Stimulated activated CD8-positive, alpha-beta memory T cell treated with anti-CD3 and anti-CD28 coated beads, Interleukin-4, amount 100 ng/mL, for 48 hours (primary cell): ENCODE measurements at places on chromosomes 2 and 18.

DNA sequence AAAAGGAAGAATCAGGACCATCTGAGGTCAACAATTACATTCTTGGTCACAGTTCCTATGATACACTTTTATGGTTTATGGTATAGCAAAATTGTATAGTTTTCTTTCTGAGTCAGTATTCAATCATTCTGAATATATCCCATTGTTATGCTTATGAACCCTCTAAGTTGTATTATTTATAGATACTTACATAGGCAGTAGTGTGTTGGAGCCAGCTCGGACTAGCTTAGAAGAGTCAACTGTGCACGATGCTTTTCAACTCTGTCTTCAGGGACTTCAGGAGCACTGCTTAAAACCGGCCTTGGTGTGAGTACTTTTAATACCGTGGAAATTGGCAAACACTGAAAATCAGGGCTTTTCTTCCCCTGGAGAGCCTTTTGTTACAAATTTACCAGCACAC lies 215.7 kb downstream of the IKZF2 start:
- no peak for DNase-seq

- DNase-seq = no peak
These were observed 1.3 kb upstream of the PDK1 start for GRCh38 chr2:172554352-172555271.

DNA sequence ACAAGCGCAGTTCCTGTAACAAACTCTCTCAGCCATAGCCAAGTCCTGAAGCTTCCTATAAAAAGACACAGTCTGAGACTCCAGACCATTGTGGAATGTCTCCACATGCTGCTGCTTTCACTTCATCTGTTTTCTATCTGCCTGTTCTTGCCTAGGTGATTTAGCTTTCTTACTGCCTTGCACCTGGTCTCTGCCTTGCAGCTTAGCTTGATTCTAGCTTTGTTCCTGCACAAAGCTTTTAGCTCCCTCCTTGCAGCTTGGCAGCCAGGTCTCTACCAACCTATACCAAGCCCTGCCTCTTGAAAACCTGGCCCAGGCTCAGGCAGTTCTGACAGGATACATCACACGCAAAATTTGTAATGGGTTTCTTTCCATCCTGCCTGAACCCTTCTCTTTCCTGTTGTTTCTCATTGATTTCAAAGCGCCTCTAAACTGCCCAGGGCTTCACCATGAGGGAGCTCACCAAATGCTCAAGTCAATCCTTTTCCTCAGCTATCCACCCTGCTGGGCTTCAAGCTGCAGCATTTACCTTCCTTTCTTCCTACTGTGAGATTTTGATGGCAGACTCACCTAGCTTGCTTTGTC lies 941.3 kb upstream of the NXPH2 start:
- DNase-seq = no peak

GRCh38 chr2:202377207-202377761 lies 1.2 kb downstream of the BMPR2 start:
- DNase-seq = peak; percentile 49

DNA sequence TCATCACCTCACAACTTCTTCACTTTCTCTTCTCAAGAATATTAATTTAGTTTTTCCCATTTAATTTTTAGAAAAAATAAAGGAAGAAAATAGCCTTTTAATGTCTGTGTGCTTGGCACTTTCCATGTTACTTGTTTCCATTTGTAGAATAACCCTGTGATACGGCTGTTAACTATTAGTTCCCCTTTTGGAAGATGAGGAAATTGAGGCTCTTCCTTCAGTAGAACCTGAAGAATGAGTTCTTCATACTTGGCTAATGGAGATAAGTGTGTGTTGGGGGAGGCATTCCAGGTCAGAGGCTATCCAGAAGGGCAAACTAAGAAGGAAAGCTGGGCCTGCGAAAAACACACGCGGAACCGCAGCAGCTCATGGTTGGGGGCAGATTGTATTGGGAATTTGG lies 38.3 kb downstream of the ZNF532 start:
- DNase-seq = no peak

GRCh38 chr2:108594982-108595464 lies 60.8 kb downstream of the LIMS1 start:
- no peak for DNase-seq

GRCh38 chr2:38631976-38632375 lies 29.2 kb upstream of the HNRNPLL start:
- DNase-seq = no peak

- peak; percentile 32 for DNase-seq
These were observed 108.7 kb upstream of the KCTD1 start for GRCh38 chr18:26656944-26657536.

DNA sequence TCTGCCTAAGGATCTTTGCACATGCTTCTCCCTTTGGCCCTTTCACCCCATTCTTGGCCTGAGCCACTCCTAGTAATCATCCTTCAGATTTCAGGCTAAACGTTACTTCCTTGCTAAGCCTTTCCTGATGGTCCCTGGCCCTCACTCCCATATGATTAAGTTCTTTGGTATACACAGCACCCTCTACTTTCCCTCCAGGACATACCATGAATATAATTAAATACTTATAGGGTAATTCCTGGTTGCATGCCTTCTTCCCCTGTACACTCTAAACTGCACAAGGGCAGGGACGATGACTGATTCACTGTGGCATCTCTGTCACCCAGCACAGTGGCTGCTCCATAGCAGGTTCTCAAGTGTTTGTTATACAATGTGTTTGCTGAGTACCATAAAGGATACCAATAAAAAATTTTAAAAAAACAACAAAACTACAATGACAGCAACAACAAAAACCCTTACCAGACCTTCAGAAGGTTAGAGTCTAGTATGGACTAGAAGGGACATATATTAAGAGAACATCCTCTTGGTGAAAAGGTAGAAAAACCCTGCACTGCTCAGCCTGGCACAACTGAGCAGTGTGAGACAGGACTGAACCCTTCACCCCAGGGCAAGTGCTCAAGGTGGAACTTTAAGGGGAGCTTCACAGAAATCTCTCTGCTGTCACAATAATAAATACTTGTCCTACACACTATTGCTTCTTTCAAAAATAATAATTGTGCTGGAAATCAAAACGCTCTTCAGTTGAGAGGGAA lies 76.2 kb downstream of the AAK1 start:
- DNase-seq = no peak

GRCh38 chr2:70645733-70646419 lies 92.2 kb upstream of the TGFA start:
- no peak for DNase-seq

GRCh38 chr18:43485545-43485963 lies 208.3 kb upstream of the SYT4 start:
- DNase-seq = no peak

DNA sequence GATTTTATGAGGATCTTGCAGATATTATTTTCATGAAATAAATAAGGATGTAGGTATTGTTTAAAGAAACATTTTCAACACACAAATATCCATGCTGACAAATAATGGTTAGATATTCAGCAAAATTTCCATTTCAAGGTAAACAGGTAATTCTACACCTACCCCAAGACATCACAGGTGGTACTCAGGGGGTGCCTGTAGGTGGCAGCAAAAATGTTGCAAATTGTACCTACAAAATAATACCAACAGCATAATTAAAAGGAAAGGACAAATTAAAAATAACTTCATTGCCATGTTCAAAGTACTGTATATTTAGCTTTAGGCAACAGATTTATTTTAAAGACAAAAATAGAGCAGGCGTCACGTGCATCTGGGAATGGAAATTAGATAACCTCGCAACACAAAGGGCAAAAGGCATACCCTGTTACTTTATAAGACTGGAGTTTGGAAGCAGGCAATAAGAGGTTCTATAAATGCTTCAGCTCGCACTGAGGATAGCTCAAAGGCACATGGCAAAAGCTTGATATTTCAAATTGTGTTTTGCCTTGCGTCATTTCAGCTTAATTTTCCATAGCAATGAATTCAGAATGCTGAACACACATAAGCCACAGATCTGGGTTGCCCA lies 630.5 kb downstream of the TDRD15 start:
- no peak for DNase-seq

DNA sequence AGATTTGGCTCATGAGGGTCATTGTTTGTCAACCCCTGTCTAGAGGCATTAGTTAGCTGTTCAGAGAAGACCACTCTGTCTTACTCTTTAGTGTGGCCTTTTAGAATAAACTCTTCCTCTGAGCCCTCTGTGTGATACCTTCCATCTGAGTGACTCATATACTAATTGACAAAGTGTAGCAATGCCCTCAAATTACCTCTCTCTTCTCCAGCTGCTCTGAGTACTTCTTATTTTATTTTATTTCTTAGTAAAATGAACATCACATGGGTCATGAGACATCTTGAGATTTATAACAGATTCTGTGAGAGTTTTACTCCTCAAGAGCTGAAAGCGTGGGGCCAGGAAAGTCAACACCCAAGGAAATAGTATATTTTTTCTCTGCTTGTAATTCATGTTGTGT lies 67.4 kb downstream of the KCTD18 start:
- no peak for DNase-seq

DNA sequence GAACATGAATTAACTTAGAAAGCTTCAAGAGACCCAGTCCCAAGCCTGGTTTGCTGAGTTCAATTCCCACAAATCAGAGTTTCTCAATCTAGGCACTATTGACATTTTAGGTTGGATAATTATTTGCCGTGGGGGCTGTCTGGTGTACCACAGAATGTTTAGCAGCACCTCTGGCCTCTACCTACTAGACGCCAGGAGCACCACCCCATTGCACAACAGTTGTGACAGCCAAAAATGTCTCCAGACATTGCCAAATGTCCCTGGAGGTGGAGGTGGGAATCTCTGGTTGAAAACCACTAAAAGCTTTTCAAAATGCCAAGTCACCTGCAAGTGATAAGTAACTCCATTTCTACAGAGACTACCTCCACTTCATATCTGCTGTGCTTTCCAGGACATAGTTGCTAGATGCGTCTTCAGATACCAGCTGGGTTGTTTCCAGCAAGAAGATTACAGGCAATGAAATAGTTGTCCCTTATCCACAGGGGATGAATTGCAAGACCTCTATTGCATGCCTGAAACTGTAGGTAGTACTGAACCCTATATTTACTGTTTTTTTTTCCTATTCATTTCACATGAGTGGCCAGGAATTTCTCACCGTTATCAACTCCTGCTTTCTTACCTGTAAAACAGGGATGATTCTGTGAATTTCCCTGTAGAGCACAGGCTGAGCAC lies 554.3 kb downstream of the ZEB2 start:
- DNase-seq = no peak

GRCh38 chr2:4122726-4123125 lies 419.4 kb downstream of the DCDC2C start:
- no peak for DNase-seq

DNA sequence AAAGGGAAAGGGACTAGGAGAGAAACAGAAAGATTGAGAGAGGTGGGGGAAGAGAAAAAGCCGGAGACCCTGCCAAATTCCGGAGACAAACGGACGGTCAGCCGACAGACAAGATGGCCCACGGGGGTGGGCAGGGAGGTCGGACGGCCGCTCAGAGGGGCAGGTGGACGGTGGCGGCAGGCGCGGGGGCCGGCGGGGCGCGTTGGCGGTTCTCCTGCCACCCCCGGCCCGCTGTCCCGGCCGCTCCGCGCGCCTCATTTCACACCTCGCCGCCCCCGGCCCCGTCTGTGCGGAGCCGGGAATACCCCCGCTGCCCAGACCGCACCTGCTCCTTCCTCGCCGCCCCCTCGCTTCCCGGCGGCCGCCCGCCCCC lies 935 bp downstream of the SLC30A3 start:
- DNase-seq = no peak

GRCh38 chr2:79573895-79574674 lies 61.2 kb downstream of the CTNNA2 start:
- DNase-seq = no peak

DNA sequence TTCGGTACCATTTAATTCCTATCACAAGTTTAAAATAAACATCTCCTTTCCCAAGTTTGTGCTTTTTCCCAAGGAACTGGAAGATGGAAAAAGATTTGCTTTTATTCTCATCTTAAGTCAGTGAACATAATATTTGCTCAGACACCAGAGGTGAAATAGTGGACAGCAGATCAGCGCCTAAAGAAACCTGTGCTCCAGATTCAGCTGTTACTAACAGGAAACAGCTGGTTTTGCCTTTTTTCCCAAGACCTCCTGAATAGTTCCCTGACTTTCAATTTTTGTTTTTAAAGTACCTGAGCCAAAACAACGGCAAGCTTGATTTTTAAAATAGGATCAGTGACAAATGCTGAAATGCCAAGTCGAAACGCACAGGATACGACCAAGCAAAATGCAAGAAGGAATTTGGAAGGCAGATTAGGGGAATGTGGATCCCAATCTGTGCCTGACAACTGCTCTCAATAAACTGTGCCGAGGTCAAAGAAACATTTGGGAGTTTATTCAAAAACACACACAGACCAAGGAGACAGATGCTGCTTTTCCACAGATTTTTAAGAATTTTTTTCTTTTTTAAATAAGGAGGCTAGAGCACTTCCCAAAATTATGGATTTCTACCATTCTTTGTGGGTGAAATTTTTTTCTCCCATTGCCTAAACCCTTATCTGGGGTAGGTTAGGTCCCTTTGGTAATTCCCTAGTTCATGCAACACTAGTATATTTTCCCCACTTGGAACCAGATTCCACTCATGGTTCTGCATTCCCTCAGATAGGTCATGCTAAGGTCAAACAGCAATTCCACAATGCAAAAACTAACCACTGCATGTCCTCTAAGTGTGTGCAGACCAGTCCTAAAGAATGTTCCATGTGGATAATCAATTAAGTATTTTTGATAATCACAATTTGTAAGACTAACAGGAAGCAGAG lies 121.5 kb upstream of the PDE1A start:
- DNase-seq = no peak

- DNase-seq = no peak
These were observed 824 bp upstream of the ZNF638 start for GRCh38 chr2:71330585-71331330.

- no peak for DNase-seq
These were observed 49.4 kb upstream of the PNPT1 start for GRCh38 chr2:55742996-55743395.

DNA sequence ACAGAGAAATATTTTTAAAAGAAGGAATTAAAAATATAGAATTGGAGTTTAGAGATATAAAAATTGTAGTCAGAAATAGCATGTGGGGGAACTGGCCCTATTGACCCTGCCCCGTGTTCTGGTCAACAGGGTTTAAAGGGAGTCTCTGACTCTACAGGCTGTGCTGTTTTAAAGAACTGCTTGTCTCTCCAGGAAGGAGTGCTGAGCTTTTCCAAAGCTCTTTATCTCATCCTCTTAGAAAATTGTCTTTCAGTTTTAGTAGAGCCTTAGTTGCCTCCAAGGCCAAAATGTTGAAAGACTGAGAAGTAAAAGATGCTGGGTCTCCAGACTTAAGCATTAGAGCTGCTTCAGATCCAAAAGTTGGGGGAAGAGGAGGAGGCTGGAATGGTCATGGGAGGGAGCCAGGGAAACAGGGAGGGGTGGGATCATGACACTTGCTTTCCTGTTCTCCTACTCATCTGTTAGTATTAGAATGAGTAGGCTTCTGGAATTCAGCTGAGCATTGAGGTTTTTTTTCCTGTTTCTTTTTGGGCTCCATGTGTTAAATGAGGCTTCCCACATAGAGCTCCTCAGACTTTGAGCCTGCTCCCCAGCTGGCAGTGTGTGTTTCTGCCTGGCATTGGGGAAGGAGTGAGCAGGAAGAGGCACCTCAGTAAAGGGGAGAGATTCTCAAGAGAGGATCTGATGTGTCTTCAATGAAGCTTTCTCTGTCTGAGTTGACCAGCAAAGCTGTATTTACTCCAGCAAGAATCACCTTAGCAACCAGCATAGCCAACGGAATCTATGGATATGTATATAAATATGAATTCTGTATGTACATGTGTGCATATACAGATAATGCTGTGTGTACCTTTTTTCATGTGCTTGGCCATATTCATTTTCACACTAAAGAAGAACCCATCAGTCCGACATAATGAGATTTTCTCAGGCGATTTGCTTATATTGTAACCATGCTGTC lies 186.8 kb upstream of the FBXO11 start:
- no peak for DNase-seq
